ENCODE measurements at places on chromosomes 4 and X.

DNA sequence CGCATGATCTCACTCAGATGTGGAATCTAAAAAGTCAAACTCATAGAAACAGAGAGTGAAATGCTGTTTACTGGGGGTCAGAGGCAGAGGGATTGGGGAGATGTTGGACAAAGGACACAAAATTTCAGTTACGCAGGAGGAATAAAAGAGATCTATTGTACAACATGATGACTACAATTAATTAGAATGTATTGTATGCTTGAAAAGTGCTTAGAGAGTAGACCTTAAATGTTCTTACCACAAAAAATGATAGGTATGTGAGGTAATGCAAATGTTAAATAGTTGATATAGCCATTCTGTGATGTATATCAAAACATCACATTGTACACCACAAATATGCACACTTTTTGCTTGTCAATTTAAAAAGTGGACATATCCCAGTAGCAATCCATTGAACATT is 36.1 kb upstream of the PHKA2 start:
- no peak for DNase-seq

- DNase-seq: peak; percentile 2
These were observed 233.9 kb upstream of the GLRA2 start for GRCh38 chrX:14295426-14295825.

- DNase-seq: no peak
These were observed 73.1 kb downstream of the ADGRL3 start for GRCh38 chr4:61273233-61273632.

DNA sequence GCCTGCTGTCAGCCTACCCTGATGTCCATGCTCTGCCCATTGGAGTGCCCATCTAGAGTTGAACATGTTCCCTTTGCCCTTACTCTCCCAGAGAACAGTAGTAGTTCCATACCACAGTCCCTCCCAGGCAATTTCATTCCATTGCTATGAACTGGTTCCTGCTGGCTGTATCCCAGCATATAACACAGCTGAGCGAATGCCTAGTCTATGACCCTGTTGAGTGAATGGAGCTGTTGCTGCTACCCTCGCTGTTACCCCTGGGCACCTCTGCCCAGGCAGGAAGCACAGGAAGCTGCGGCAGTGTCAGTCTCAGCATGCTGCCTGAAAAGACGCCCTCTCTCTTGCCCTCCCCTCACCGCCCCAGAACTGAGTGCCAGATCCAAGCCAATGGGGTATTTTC is 73.3 kb downstream of the SOX3 start:
- no peak for DNase-seq

GRCh38 chrX:138858438-138858837 is 146.9 kb upstream of the FGF13 start:
- no peak for DNase-seq

- DNase-seq: peak; percentile 19
These were observed 82.4 kb downstream of the MTNR1A start for GRCh38 chr4:186472948-186473347.

DNA sequence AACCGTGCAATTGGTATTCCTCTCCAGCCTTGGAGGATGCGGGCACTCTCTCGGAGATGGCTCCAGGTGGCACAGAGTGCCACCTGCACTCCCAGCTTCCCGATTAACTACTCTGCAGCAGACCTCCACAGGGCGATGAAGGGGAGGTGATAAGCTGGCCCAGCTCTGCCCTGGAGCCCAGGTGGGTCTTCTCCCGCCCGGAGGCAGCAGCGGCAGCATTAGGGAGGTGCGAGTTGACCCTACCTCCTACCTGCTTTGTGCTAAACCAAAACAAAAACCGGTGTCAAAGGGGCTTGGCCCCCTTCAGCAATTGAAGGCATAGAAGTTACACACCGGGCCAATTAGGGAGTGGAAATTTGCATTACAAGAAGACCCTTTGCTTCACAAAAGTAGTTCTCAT is 137.4 kb upstream of the MAMLD1 start:
- DNase-seq: no peak

DNA sequence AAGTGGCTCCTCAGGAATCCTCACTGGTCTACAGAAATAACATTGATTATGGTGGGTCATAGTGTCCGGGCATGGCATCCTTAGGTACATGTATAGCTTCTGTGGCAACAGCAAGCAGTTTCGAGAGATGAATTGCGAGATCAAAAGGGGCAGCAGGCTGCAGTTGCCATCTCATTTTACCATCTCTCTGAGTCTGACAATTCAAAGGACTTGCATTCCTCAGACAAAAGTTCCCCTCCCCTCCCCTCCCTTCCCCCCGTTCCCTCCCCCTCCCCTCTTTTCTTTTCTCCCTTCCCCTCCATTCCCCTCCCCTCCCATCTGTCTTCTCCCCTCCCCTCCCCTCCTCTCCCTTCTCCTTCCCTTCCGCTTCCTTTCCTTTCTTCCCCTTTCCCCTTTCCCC is 70.2 kb downstream of the MTNR1A start:
- no peak for DNase-seq

- no peak for DNase-seq
These were observed 504.0 kb downstream of the RAPGEF2 start for GRCh38 chr4:159606835-159607234.

Measured in NCI-H2081 (cell line).